Right cardiac atrium (tissue), 5 donors: ENCODE measurements at places on chromosomes 6 and 20. TPM values are rescaled to one million over a fixed set of nuclear protein-coding genes. Genes with fewer than 3 reads are reported as not detected.

GRCh38 chr20:58760856-58761255, 68.3 kb downstream of the NPEPL1 start:
- DNase-seq: no peak

DNA sequence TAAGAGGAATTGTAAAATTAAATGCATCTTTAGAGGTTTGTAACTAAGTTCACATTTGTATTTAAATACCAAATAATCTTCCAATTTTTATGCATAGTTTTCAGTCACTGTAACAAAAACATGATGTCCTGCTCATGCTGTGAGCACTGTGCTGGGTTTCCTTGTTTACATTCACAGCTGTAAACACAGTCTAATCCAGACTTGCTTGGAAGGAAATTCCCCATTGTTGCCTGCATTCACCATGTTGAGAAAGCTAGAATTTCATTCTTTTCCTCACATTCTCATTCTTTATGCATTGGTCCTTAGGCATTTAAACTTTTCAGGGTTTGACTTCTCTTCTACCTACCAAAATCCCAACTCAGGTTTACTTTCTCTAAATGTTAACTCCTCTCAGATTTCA, 242.0 kb upstream of the TBX18 start:
- no peak for DNase-seq

DNA sequence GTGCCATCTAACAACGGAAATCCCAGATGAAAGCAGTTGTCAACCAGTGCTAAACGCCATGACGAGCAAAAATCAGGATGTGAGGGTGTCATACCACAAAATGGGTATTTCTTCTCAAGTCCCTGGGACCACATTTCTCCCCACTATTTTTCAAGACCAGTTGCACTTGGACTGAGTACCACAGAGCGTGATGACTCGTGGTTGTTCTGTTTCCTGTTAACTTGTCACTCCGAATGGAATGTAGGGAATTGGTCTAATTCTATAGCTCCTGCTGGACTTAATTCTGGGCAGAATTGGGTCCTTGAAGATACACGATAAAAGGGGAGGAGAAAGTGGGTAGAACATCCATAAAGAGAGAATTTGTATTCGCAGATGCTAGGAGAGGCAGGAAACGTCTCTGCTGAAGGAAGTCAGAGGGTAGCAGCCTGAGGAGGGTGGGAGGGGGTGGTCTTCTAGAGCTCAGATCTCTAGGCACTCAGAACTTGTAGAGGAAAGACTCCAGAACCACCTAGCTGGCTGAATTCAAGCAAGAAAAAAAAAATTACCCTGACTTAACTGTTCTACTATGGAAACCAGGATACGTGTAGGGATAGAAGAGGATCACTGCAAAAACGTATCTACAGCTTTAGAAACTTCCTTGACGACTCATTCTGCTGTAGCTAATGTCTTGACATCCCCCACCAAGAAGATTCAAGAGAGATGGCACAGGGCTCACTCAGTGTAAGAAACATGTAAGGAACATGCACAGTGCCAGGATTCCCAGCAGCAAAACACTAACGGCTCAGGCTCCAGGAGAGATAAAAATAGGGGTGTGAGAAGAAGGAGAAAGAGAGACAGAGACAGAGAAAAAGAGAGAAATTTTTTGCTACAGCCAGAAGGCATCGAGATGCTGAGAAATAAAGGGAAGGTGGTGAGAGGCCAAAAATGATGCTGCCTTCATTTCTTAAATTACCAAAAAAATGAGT, 494.7 kb downstream of the CD83 start:
- DNase-seq: no peak

DNA sequence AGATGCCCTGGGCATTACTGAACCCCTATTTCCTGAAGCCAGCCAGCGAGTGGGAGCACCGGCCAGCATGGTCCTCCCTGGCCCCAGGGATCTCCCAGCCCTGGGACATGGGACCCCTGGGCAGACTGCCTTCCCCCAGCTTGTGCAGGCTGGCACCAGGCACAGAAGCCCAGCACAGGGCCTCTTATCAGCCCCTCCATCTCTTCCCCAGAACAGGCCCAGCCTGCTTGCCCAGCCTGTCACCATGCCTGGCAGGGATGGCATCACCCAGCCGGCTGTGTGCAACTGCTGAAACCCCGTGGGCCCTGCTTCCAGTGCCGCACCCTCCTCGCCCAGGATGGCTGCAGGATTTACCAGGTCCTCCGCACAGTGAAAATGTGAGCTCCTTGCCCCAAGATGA, 6.1 kb upstream of the OSBPL2 start:
- no peak for DNase-seq

GRCh38 chr6:69098910-69099309, 463.8 kb downstream of the ADGRB3 start:
- no peak for DNase-seq

DNA sequence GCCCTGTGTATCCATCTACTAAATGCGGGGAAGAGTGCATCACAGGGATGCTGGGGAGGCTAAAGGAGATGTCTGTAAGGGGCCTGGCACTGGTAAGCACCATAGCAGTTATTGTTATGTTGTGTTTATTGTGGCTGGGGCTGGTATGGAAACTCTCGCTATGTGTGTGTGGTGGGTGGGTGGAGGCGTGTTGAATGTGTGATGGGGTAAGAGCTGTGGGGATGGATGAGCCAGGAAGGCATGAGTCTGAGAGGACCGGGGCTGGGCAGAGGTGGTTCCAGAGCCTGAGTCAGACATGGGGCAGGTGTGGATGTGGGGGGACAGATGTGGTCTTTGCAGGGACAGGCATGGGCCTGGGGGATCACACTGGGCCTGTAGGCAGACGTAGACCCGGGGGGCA, 88.1 kb downstream of the GRM4 start:
- DNase-seq: no peak

- DNase-seq: no peak
Measured at GRCh38 chr20:56428410-56428809, 16.4 kb downstream of the CASS4 start.

DNA sequence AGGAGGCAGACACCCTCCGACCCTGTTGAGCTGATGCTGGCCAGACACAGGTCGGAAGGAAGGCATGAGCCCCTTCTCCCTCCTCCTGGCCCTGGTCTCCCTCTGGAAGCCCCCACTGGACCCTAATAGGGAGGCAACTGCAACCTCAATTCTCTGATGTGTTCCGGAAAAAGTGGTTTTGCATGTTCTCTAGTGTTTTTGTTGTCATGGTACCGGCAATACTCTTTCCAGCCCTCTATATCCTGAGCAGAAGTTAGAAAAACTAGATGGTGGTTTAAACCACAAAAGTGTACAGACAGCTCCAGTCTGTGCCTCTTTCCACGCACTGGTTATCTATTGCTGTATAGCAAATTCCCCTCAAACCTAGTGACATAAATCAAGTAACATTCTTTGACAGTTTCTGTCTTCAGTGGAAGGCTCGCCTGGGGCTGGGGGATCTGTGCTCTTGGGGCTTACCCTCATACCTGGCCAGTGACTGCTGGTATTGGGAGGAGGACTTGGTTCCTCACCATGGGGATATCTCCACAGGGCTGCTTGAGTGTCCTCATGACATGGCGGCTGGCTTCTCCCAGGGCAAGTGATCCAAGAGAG, 37.0 kb downstream of the SYTL3 start:
- DNase-seq: no peak

- no peak for DNase-seq
Measured at GRCh38 chr20:51832276-51832675, 30.0 kb upstream of the SALL4 start.

GRCh38 chr6:105459049-105459448, 56.2 kb upstream of the PREP start:
- DNase-seq: no peak

DNA sequence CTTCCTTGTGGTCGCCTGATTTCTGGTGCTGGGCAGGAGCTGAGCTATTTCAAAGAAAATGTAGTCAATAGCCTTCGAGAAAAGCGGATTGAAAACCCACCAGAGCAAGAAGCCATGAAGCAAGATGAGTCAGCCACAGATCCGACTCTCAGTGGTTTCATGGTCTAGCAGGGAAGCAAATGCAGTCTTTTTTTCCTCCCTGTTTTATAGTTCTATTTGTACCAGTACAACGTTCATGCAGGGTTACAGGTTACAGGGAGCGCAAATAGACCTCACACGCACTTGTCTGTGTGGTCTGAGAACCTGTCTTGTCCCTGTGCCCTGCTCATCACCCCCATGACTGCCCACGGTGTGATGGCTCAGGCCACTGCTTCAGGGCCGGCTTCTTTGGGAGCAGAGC, 309.8 kb upstream of the SUPT3H start:
- DNase-seq: no peak

DNA sequence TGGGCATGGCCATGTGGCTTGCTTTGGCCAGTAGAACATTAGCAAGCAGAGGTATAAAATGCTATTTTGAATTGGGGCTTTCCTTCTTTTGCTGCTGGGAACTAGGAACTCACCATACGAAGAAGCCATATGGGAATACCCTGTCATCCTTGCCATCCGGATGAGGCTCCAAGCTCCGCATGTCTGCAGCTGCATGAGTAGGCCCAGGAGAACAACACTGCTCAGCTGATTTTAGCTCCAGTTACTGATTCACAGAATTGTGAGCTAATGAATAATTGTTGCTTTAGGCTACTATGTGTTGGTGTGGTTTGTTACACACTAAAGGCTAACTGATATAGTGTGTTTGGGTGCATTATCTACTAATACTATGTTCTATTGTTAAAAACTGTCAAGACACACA, 2.7 kb upstream of the PLCB4 start:
- no peak for DNase-seq

DNA sequence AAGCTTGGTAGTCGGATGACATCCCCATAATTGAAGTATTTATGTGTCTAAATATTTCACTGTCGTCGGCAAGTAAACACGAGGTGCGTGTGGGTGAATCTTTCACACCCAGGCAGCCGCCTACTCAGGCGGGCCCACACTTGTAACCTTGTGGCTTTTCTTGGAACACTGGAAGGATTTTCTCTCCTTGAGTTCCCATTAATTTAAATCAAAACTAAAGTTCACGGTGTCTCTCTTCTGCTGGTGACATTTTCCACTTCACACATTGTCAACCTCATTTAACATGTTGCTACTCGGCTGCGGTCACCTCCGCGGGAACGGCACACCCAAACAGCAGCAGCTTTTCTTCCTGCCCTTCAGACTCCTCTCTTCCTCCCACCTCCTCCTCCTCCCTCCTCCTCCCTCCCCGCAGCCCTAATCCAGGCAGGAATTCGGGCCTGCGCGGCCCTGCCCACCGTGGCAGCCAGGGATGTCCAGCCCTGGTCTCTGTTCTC, 336.6 kb downstream of the QKI start:
- no peak for DNase-seq

DNA sequence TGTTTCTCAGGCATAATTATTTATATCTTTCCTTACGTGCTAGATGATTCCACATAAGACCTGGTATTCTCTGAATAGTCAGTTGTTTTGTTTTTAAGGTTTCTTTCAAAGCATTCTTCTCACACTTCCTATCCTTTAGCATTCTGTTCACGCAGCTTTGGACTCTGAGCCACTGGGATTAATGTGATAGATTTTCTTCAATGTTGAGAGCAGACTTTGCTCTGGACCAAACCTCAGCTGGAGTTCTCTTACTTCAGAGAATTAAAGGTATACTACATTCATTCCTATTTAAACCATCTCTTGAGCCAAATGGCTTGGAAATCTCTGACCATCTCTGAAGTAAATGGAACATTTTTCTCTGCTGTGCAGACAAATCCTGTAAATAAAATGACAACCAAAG, 70.7 kb upstream of the TRAF3IP2 start:
- no peak for DNase-seq

DNA sequence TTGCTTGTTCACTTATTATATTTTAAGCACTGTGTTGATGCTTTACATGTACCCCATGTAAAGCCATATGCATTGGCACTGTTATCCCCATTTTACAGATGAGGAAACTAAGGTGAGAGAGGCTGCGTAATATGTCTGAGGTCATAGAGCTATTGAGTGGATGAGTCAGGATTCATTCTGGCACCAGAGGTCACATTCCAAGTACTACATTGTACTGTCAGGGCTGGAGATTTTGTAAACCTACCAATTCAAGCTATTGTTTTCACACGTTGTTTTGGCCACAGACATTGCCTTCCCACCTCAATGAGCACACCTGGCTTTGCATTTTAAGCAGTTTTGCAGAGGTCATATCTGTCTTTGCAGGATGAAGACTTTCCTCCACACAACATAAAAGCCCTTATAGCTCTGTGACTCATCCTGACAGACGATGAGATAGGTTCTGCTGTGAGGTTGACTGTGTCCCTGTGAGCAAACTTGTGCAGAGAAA, 33.2 kb downstream of the ANKS1A start:
- DNase-seq: no peak

DNA sequence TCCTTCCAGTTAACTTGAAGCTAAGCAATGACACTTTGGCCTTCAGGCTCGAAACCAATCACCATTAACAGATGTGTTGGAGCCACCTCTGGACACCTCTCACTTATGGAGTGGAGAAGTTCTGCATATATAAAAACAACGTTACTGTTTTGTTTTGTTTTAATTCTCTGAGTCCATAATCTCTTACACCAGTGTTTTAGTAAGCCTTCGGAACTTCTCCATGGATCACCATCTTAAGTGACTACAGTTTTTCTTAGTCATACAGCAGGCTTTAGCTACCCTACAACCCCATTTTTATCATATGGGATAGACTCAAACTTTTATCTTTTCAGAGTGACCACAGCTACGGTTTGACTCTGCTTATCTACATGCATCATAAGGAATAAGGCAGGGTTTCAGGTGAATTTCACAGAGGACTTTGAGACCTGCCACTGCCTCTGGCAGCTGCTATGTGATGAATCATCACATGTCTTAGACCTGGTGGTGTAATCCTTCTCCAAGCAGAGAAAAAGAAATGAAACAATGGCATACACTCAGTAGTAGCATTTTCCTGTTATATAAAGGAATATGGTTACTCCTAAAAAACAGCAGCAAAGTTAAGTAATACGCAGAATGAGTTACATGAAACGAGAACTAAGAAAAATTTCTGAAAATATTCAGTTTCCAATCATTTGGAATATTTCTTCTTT, 5.5 kb upstream of the HDDC2 start:
- DNase-seq: no peak

DNA sequence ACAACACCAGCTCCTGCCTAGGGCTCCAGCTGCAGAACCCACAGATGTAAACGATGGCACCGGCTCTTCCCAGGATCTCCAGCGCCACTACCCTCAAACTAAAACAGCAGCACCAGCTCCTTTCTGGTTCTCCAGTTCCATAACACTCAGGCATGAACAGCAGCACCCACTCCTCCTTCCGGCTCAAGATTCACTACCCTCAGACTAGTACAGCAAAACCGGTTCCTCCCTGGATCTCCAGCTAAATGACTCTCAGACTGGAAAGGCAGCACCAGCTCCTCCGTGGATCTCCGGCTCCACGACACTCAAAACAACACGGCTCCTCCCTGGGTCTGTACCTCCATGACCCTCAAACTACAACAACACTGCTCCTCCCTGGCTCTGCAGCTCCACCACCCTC, 325.0 kb downstream of the PREX1 start:
- DNase-seq: no peak

- DNase-seq: no peak
Measured at GRCh38 chr6:109852713-109853112, 125.4 kb upstream of the GPR6 start.

GRCh38 chr20:38307371-38308046, 3.6 kb downstream of the BPI start:
- DNase-seq: no peak

LRRN4 gene
- 0.77 TPM for total RNA-seq

SNX21 gene
- 30.7 TPM for total RNA-seq

TCF15 gene
- 6.4 TPM for total RNA-seq

BAK1 gene
- total RNA-seq: 16.2 TPM

F13A1 gene
- 140 TPM for total RNA-seq

CST4 gene
- not detected for total RNA-seq

CST9 gene
- not detected for total RNA-seq

RIN2 gene
- 59.6 TPM for total RNA-seq

DLL1 gene
- 28.8 TPM for total RNA-seq

BMP7 gene
- total RNA-seq: 34.9 TPM
